ENCODE measurements at places on chromosomes 12 and 14.

DNA sequence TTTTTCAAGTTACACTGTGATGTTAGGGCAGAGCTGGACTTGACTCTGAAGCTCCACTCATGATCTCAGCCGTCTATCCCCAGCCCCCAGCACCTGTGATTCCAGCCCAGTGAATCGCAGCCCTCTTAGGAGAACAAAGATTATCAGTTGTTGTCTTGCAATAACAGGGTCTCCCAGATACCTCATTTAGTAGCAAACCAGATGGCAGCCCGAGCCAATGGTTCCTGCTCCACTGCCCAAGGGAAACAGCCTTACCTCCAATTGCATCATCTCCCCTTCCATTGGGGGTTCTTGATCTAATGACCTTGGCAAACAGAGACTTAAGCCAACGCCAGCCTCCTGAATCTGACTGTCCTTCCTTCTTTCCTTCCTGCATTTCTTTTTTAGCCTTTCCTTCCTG lies 371.2 kb downstream of the BCL11B start:
- no peak for DNase-seq

GRCh38 chr12:16228067-16228466 lies 49.4 kb downstream of the SLC15A5 start:
- DNase-seq, result no peak

- DNase-seq, result no peak
Observed at GRCh38 chr12:116241157-116241759, 36.2 kb downstream of the MED13L start.

GRCh38 chr14:84477996-84478395 lies 1051.9 kb upstream of the FLRT2 start:
- no peak for DNase-seq

DNA sequence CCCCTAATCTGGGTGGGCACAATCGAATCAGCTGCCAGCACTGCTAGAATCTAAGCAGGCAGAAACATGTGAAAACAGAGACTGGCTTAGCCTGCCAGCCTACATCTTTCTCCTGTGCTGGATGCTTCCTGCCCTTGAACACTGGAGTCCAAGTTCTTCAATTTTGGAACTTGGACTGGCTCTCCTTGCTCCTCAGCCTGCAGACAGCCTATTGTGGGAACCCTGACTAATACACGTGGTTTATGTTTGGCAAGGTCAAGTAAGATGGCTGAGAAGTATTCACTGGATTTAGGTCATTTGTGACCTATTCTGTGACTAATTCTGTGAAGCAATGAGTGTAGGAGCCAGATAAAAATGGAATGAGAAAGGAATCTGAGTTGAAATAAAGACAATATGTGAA lies 11.0 kb downstream of the GPR135 start:
- peak; percentile 8 for DNase-seq

DNA sequence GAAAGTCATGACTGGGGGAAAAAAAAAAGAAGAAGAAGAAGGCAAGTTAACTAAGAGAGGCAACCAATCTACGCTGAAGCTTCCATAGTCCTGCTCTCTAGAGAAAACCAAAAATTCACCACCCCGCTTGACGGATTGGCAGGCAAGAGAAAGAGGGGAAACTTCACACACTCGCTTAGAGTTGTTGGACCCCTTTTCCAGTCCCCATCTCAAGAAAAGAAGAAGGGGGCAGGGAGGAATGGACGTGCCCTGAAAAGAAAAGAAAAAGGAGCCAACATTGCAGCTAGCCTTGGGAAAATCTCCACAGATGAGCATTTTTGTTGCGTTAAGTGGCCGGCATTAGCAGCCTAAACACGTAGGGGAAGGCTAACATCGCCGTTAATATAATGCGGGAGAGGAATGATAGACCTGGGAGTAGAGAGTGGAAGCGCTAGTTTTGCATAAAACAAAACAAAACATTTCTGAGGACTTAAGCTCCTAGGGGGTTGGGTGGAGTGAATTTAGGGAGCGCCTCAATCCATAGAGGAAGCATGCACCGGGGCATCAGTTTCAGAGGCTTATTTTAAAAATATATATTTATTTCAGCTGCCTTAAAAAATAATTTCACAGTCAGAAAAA lies 11.3 kb upstream of the FOXG1 start:
- no peak for DNase-seq

- DNase-seq, result no peak
Observed at GRCh38 chr12:107702106-107702505, 16.5 kb downstream of the PWP1 start.

DNA sequence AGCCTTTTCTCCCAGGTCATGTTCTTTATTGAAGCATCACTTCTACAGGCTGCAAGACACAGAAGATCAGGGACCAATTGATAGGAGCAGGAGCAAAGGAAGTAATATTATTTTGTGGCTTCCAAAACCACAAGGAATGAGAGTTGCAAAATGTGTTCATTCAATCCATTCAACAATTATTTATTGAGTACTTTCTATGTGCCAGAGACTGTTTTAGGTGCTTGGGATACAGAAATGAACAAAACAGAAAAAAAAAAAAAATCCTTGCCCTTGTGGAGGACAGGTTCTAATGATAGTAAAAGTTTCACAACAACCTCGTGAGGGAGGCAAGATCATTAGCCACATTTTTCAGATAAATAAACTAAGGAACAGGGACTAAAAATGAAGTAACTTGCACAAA lies 20.1 kb upstream of the DACT1 start:
- no peak for DNase-seq

GRCh38 chr14:61557262-61557661 lies 138.1 kb upstream of the HIF1A start:
- DNase-seq, result no peak

- no peak for DNase-seq
Observed at GRCh38 chr12:18045446-18045992, 44.5 kb downstream of the RERGL start.

GRCh38 chr12:103947871-103948555 lies 17.7 kb upstream of the TDG start:
- DNase-seq, result no peak
